Left lung (tissue), 14 donors: ENCODE measurements at places on chromosomes 5 and 9.

DNA sequence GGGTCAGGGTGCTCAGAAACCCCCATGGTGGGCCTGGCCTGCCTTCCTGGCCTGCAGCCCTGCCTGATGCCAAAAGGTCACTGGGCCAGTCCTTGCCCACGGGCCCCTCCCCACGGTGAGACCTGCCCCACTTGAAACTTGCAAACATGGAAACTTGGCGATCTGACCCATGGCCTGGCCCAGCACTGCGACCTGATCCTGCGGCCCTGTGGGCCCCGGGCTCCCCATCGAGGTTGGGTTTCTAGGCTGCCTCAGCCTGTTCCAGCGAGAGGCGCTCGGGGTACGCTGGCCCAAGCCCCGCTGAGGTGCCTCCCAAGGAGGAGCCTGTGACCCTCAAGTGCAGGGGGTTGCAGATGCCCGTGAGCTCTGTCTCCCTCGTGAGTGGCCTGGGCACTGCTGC lies 37.5 kb upstream of the SLC6A19 start:
- H3K27ac ChIP-seq, result no peak overlapping the region
- H3K27me3 ChIP-seq, result peaks cover 8% of the 10 kb centered on the region
- peaks cover 13% of the 10 kb centered on the region for H3K4me1 ChIP-seq
- DNase-seq, result no peak

GRCh38 chr9:26742828-26743476 lies 149.7 kb downstream of the CAAP1 start:
- peaks cover 5% of the 10 kb centered on the region for H3K4me1 ChIP-seq
- DNase-seq, result no peak
- no peaks in the 10 kb centered on the region for H3K36me3 ChIP-seq
- no peaks in the 10 kb centered on the region for H3K27me3 ChIP-seq
- no peak overlapping the region for H3K4me3 ChIP-seq
- no peak overlapping the region for H3K27ac ChIP-seq

GRCh38 chr5:60455589-60455988 lies 244.4 kb downstream of the DEPDC1B start:
- no peak for DNase-seq
- no peaks in the 10 kb centered on the region for H3K27me3 ChIP-seq
- H3K27ac ChIP-seq, result no peak overlapping the region
- no peaks in the 10 kb centered on the region for H3K36me3 ChIP-seq
- no peak overlapping the region for H3K4me3 ChIP-seq

- H3K4me3 ChIP-seq, result peak overlapping the region; percentile 64
- no peaks in the 10 kb centered on the region for H3K36me3 ChIP-seq
- H3K27ac ChIP-seq, result peak overlapping the region; percentile 59
- no peaks in the 10 kb centered on the region for H3K27me3 ChIP-seq
- peaks cover 14% of the 10 kb centered on the region for H3K4me1 ChIP-seq
Measured at GRCh38 chr9:133991214-133991921, 756 bp downstream of the VAV2 start.

GRCh38 chr5:11903614-11904264 lies 507 bp downstream of the CTNND2 start:
- DNase-seq, result no peak
- H3K4me3 ChIP-seq, result no peak overlapping the region
- H3K27me3 ChIP-seq, result peaks cover 27% of the 10 kb centered on the region
- peaks cover 4% of the 10 kb centered on the region for H3K4me1 ChIP-seq

GRCh38 chr5:5139777-5140478 lies at the start of gene ADAMTS16:
ADAMTS16 (plus strand) TSS chr5:5140330; CDS start chr5:5140468, 138 bp downstream.
- no peaks in the 10 kb centered on the region for H3K4me1 ChIP-seq
- H3K4me3 ChIP-seq, result peak within 1 kb of the TSS; percentile 14
- no peaks in the 10 kb centered on the region for H3K36me3 ChIP-seq
- H3K27ac ChIP-seq, result no peak within 1 kb of the TSS
- no peak for DNase-seq
- H3K27me3 ChIP-seq, result peaks cover 48% of the 10 kb centered on the region

- no peaks in the 10 kb centered on the region for H3K4me1 ChIP-seq
- H3K36me3 ChIP-seq, result no peaks in the 10 kb centered on the region
- H3K27ac ChIP-seq, result no peak overlapping the region
- H3K27me3 ChIP-seq, result no peaks in the 10 kb centered on the region
Measured at GRCh38 chr5:14135621-14136020, 7.5 kb upstream of the TRIO start.

GRCh38 chr9:31519011-31519410 lies 865.4 kb upstream of the ACO1 start:
- no peaks in the 10 kb centered on the region for H3K36me3 ChIP-seq
- H3K27me3 ChIP-seq, result no peaks in the 10 kb centered on the region
- H3K4me1 ChIP-seq, result no peaks in the 10 kb centered on the region
- no peak overlapping the region for H3K27ac ChIP-seq

GRCh38 chr5:162242416-162242815 lies 174.8 kb downstream of the GABRG2 start:
- no peak for DNase-seq
- H3K27me3 ChIP-seq, result no peaks in the 10 kb centered on the region
- H3K4me3 ChIP-seq, result no peak overlapping the region
- H3K36me3 ChIP-seq, result no peaks in the 10 kb centered on the region

GRCh38 chr5:2697041-2697440 lies 54.4 kb downstream of the IRX2 start:
- no peaks in the 10 kb centered on the region for H3K36me3 ChIP-seq
- no peak overlapping the region for H3K4me3 ChIP-seq
- H3K27me3 ChIP-seq, result peaks cover 10% of the 10 kb centered on the region
- DNase-seq, result no peak

- no peaks in the 10 kb centered on the region for H3K27me3 ChIP-seq
- H3K4me1 ChIP-seq, result no peaks in the 10 kb centered on the region
- no peaks in the 10 kb centered on the region for H3K36me3 ChIP-seq
- no peak overlapping the region for H3K4me3 ChIP-seq
- no peak for DNase-seq
Measured at GRCh38 chr9:93316726-93317494, 133.0 kb downstream of the WNK2 start.

GRCh38 chr5:125603321-125603720 lies 819.9 kb upstream of the GRAMD2B start:
- no peaks in the 10 kb centered on the region for H3K36me3 ChIP-seq
- H3K4me1 ChIP-seq, result no peaks in the 10 kb centered on the region
- H3K27ac ChIP-seq, result no peak overlapping the region

- no peak overlapping the region for H3K4me3 ChIP-seq
- no peak overlapping the region for H3K27ac ChIP-seq
- no peaks in the 10 kb centered on the region for H3K27me3 ChIP-seq
- DNase-seq, result no peak
- no peaks in the 10 kb centered on the region for H3K4me1 ChIP-seq
Measured at GRCh38 chr9:6811436-6811835, 53.7 kb downstream of the KDM4C start.

DNA sequence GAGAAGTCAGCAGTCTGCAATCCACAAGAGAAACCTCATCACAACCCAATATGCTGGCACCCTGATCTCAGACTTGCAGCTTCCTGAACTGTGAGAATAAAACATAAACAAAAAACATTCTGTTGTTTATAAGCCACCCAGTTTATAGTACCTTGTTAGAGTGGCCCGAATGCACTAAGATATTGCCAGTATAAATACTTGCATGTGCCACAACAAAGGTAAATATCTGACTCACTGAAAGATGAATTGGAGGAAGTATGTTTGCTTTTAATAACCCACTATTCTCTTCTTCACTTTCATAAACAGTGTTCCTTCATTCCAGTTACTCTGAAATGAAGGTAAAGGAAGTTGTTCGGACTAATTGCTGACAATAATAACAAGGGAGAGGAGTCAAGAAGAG lies 1163.4 kb upstream of the CDH6 start:
- H3K36me3 ChIP-seq, result no peaks in the 10 kb centered on the region
- no peaks in the 10 kb centered on the region for H3K27me3 ChIP-seq
- H3K27ac ChIP-seq, result no peak overlapping the region
- no peaks in the 10 kb centered on the region for H3K4me1 ChIP-seq
- no peak overlapping the region for H3K4me3 ChIP-seq

DNA sequence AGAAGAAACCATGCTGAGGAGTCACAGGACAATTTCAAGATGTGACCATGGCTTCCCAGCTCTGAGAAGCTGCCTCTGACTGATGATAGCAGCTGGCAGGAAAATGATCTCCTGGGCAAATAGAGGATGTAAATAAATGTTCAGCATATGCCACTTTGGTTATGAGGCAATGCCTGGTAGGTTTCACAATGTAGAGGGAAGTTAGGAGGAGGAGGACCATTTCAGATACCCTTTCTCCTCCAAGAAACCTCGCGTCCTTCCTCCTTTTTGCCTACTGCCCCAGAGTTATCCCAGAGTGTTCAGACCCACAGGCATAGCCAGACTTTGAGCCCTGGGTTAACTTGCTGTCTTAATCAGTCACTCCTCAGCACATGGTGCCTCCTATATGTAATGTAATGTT lies 541.6 kb upstream of the DAP start:
- no peaks in the 10 kb centered on the region for H3K36me3 ChIP-seq
- H3K27me3 ChIP-seq, result no peaks in the 10 kb centered on the region
- H3K27ac ChIP-seq, result no peak overlapping the region
- H3K4me1 ChIP-seq, result no peaks in the 10 kb centered on the region

DNA sequence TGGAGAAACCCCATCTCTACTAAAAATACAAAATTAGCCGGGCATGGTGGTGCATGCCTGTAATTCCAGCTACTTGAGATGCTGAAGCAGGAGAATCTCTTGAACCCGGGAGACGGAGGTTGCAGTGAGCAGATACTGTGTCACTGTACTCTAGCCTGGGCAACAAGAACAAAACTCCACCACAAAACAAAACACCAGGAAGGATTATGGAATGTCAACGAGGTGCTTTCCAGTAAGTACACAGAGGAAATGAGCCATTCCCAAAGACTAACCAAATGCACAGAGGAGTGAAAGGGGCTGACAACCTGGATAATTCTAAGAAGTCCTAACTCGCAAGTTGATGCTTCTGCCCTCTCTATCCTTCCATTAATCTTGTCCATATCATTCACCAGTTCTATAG lies 126.1 kb upstream of the RETREG1 start:
- peaks cover 6% of the 10 kb centered on the region for H3K4me1 ChIP-seq
- H3K27ac ChIP-seq, result no peak overlapping the region
- no peaks in the 10 kb centered on the region for H3K27me3 ChIP-seq

DNA sequence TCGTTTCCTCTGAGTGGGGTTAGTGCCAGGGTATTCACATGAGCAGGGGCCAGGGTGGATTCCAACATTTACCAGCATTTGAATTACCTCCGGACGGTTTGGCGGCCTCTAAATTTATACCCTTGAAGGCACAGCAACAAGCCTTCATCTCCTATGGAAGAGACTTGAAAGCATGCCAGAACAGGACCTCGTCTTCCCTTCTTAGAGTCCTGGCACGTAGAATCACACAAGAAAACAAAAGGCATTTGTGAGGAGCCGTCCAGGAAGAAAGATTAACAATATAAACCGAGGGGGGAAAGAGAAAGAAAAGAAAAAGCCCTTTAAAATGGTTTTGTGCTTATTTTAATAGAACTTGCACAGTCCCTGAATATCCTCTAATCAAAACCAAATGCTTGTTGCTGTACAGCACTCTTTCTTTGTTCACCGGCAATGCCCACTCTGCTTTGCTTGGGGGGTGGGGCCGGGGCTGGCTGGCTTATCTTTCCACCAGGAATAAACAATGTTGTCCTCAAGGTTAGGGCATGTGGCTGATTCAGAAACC lies 575.8 kb upstream of the ZNF462 start:
- H3K4me1 ChIP-seq, result no peaks in the 10 kb centered on the region
- no peak for DNase-seq
- no peaks in the 10 kb centered on the region for H3K36me3 ChIP-seq
- H3K4me3 ChIP-seq, result no peak overlapping the region
- H3K27ac ChIP-seq, result peak overlapping the region; percentile 49

DNA sequence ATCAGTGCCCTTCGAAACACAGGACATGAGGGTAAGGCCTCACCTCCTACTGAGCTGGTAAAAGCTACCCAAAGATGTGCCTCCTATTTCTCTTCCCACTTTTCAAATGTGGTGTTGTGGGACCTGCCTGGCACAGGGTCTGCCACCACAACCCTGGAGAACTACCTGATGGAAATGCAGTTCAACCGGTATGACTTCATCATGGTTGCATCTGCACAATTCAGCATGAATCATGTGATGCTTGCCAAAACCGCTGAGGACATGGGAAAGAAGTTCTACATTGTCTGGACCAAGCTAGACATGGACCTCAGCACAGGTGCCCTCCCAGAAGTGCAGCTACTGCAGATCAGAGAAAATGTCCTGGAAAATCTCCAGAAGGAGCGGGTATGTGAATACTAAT lies 1.9 kb downstream of the IRGM start:
- no peaks in the 10 kb centered on the region for H3K36me3 ChIP-seq
- no peaks in the 10 kb centered on the region for H3K27me3 ChIP-seq
- H3K27ac ChIP-seq, result no peak overlapping the region
